ENCODE measurements at places on chromosomes 7 and 10.
A peak's percentile ranks its signal among the peaks of the same experiment; 100 is the strongest.

DNA sequence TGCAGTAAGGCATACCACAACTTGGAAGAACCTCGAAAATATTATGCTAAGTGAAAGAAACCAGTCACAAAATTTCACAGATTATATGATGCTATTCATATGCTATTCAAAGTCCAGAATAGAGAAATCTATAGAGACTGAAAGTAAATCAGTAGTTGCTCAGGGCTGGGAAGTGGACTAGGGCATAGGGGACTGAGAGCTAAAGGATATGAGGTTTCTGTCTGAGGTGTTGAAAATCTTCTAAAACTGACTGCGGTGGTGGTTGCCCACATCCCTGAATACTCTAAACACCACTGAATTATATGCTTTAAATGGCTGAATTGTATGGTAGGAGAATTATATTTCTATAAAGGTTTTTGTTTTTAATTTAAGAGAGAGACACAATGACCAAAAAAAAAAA, 161.3 kb downstream of the ELAPOR2 start:
- DNase-seq, result no peak

GRCh38 chr7:50073093-50073492, 20.0 kb downstream of the ZPBP start:
- DNase-seq, result no peak

- no peak for DNase-seq
Measured at GRCh38 chr7:151386301-151387160, 23.3 kb downstream of the WDR86 start.

DNA sequence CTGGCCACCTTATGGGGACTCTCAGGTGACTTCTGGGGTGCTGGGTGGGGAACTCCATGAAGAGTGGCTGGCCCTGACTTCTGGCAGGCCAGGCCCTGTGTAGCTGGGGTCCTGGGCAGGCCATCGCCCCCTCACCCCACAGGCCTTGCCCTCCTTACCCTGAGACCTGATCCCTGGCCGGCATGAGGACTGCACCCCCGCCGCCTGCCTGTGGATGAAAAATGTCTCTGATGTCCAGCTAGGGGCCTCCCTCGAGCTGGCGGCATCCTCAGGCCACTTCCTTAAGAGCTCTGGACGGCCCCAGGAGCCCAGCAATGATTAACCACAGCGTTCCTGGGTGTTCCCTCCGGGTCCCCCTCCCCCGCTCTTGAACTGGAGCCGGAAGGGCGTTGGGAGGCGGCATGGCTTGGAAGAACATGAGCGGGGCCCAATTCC, 31.8 kb upstream of the SHH start:
- DNase-seq, result no peak

DNA sequence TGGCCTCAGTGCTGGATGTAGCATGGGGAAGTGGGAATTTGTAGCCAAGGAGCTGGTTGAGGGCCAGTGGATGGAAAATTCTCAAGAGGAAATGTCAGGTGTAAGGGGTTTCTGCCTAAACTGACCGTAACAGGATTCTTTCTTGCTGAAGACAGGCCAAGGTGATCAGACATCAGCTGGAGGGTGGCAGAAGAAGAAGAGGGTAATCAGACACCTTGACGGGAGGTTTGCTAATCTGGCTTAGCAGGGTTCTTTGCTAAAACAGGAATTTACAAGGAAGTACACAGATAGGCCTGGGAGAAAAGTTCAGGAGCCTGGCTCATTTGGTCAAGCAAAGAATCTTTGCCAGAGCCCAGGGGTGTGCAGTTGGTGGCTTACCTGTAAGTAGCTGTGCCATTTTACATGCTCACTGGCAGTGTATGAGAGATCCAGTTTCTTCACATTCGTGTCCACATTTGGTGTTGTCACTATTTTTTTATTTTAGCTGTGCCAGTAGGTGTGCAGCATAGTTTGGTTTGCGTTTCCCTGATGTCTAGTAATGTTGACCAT, 73.7 kb downstream of the BMPR1A start:
- no peak for DNase-seq

GRCh38 chr7:72055426-72055825, 356.7 kb downstream of the CALN1 start:
- DNase-seq, result peak; percentile 59

DNA sequence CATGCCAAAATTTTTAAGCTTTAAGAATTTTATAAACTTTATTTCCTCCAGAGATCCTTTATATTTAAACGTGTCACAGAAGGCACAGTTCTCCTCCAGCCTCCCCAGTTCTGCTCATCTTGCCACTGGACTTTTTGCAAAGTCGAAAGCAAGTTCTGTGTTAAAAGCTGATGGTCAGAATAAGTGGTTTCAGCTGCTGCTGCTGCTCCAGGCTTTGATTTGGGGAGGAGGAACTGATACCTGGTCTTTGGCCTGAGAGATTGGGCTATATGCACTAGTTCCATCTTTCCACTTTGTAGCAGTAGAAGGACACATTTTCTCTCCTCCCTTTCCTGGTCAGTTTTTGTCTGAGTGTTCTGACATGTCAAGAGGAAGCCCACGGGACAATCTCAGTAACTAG, 435.9 kb upstream of the PHF14 start:
- no peak for DNase-seq

- no peak for DNase-seq
Measured at GRCh38 chr7:120867932-120868331, 10.0 kb upstream of the TSPAN12 start.

- no peak for DNase-seq
Measured at GRCh38 chr7:41491883-41492471, 210.9 kb downstream of the INHBA start.

- peak; percentile 83 for DNase-seq
Measured at GRCh38 chr7:108181073-108181985, 51.2 kb upstream of the LAMB4 start.

DNA sequence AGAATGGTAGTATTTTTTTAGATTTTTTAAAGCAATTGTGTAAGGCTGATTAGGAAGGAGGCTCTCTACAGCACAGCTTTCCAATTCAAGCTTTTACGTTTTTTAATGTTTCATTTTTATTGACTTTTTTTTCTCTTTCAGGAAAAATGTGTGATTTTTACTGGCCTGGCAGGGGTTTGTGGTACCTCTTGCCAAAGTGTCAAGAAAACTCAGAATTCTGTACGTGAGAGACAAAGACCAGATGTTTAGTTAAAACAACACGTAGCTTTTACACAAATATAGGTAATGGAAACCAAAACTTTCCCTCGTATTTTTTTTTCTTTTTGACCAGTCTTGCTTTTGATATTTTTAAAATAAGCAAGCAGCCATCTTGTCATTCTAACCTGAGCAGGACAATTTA, 6.0 kb upstream of the NPVF start:
- DNase-seq, result no peak

DNA sequence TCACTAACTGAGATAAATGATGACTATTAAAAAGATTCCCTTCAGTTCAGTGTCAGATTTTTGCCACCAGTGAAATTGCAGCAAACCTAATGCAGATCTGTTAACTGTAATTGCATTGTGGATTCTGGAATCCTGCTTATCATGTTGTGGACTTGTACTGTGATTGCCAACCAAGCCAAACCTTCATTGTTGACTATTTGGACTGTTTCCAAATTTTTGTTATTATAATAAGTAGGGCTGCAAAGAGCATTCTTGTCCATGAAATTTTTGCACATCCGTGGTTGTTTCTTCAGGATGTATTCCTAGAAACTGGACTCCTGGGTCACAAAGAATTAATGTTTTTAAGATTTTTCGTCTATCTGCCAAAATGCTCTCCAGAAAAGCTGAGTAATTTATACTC, 281.6 kb upstream of the ZMIZ1 start:
- DNase-seq, result no peak

- no peak for DNase-seq
Measured at GRCh38 chr7:30323006-30323355, 38.6 kb downstream of the ZNRF2 start.

GRCh38 chr10:82811621-82812020, 936.6 kb downstream of the NRG3 start:
- DNase-seq, result peak; percentile 2

DNA sequence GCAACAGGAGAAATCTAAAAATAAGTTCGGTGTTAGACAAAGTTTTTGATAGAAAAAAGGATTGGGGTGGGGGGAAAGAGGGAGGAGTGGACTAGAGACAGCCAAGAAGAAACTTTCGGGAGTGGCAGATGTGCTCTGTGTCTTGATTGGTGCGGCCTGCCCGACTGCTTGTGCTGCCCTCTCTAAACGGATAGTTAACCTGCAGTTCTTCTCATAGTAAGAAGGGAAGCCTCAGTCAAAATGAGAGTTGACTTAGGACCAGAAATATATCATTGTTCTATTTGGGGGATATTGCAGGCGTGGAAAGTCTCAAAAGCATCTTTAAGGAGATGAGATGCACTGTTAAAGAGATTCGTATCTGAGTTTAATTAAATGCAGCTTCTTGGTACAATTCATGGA, 39.3 kb downstream of the UBE3C start:
- DNase-seq, result no peak

GRCh38 chr7:86942081-86942480, 117.4 kb downstream of the ELAPOR2 start:
- DNase-seq, result no peak

GRCh38 chr7:134254311-134254710, 62.4 kb downstream of the SLC35B4 start:
- DNase-seq, result peak; percentile 45

- no peak for DNase-seq
Measured at GRCh38 chr7:140691376-140692045, 5.0 kb upstream of the NDUFB2 start.

- DNase-seq, result no peak
Measured at GRCh38 chr10:33455029-33455428, 120.6 kb upstream of the NRP1 start.

- no peak for DNase-seq
Measured at GRCh38 chr10:34380856-34381255, 434.2 kb downstream of the PARD3 start.

- no peak for DNase-seq
Measured at GRCh38 chr10:50987934-50988333, 86.4 kb upstream of the PRKG1 start.

- DNase-seq, result no peak
Measured at GRCh38 chr7:48959676-48960075, 35.3 kb downstream of the CDC14C start.

- no peak for DNase-seq
Measured at GRCh38 chr10:131198843-131199242, 112.7 kb downstream of the TCERG1L start.

DNA sequence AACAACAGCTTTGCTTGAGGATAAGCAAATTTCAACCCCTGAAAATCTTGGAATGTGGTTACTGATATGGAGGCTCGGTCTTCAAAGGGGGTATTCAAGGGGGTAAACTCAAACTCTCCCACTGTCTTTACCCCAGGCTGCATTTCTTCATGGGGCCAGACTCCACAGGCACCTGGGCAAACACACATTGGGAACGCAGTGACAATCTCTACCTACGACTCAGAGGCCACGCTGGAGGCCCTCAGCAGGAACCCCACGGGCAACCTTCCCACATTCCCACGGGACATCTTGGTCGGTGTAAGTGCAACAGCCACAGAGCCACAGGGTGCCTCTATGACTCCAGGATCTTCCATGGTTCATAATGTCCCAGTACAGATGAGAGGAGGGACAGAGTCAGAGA, 2.2 kb upstream of the INSIG1 start:
- DNase-seq, result no peak

- DNase-seq, result peak; percentile 55
Measured at GRCh38 chr10:133260895-133261725, 15.6 kb downstream of the ADAM8 start.

- no peak for DNase-seq
Measured at GRCh38 chr10:113491967-113492565, 60.8 kb upstream of the HABP2 start.

DNA sequence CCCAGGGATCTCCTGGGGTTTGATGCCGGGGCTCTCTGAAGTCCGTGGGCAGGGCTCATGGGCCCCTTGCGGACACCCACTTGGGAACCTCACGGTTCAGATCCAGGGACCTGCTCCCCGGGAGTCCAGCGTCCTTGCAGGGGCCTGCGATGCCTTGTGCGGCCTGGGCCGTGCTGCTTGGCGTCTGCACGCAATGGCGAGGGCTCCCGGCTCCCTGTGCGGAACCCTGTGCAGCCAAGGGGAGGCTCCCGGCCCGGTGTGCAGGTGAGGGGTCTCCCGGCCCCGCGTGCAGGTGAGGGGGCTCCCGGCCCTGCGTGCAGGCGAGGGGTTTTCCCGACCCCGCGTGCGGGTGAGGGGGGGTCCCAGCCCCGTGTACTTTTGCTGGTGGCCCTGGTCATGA, 146.7 kb downstream of the DNAJB6 start:
- DNase-seq, result no peak

DNA sequence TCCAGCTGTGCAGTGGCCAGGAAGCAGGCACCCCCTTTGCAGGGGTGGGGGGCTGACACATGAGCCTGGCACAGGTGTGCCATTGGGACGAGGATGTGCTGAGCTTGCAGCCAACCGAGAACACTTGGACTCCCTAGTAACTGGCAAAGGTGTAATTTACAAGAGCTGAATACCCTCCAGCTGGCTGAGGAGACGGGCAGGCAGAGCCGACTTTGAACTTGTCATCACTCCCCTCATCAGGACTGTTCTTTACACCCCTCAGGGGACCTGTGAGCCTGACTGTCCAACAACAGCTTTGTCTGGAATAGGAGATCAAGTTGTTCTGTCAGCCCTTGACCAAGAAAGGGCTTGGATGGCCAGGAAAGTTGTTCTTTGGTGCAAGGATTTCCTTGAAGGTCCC, 61.2 kb downstream of the CDH23 start:
- DNase-seq, result no peak

DNA sequence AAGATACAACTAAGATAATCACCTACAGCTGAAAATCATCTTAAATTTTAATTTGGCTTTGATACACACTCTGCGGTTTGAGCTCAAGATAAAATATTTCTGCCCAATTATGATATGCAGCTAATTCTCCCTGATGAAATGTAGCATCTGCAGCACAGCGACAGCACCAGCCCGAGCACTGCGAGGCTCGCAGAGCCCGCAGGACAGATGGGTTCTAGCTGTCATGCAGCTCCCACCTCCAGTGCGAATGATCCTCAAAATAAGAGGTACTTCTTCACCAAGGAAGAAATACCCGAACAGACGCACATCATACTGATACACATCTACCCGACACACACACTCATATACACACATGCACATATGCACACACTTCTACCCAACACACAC, 457.6 kb downstream of the PTPRN2 start:
- no peak for DNase-seq

- no peak for DNase-seq
Measured at GRCh38 chr10:98556061-98556460, 109.3 kb upstream of the HPS1 start.

DNA sequence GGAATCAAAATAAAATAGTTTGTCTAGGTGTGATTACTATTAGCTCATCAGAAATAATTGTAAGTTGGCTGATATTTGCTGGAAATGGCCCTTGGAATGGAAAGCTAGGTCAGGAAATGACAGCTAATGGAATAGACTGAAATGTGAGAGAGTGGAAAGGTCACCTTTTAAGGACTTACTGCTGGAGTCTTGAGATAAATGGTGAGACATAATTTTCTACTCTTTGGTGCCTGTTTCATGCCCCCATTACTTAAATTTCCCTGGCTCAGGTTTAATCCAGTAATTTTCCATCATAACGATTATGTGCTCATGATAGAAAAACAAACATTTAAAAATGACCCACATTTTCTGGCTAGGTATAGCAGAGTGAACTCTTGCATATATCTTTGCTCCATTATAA, 123.6 kb downstream of the ADAM22 start:
- no peak for DNase-seq

GRCh38 chr7:4631380-4632179, 50.5 kb upstream of the FOXK1 start:
- no peak for DNase-seq

- DNase-seq, result no peak
Measured at GRCh38 chr7:76064208-76064970, 16.5 kb downstream of the MDH2 start.

Measured in inflammatory macrophage treated with lipopolysaccharide for 1 hour (primary cell).